ENCODE measurements at places on chromosomes 5 and 9. TPM values are rescaled to one million over a fixed set of nuclear protein-coding genes. Genes with fewer than 3 reads are reported as not detected.

Gene GRXCR2
- total RNA-seq, result not detected

Gene TERT
- total RNA-seq, result 1.8 TPM

Gene DCAF12
- 40.1 TPM for total RNA-seq

Gene MYOZ3
- 11.1 TPM for total RNA-seq

Gene TARS1
- 144 TPM for total RNA-seq

Gene MTAP
- 38.6 TPM for total RNA-seq

Gene CACFD1
- total RNA-seq, result 19.4 TPM

Gene FGFR4
- total RNA-seq, result 8.6 TPM

Gene FOXE1
- not detected for total RNA-seq

Gene ANXA6
- total RNA-seq, result 177 TPM
